ENCODE measurements at places on chromosomes 6 and 20.

- DNase-seq: no peak
These were observed 84.5 kb downstream of the ANKEF1 start for GRCh38 chr20:10119336-10119735.

GRCh38 chr6:13205106-13205505 is 123.2 kb downstream of the TBC1D7 start:
- DNase-seq: no peak

DNA sequence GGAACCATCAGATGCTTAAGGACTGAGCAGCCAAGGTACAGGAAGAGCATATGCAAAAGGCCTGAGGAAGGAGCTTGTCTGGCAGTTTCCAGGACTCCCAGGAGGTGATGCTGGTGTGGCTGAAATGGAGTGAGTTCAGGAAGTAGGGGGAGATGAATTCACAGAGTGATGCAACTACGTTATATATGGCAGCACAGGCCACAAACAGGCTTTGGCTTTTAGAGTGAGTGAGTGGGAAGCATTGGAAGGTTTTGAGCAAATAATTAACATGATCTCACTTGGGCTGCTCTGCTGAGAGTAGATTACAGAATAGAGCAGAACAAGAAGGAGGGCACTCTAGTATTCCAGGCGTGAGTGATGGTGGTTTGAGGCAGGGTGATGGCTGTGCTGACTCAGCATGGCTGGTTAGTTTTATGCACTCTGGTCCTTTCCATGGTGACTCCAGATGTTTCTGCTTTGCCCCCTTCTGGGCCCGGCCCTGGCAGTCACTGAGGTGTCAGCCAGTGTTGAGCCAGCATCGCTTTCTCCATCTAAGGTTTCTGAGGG is 6.5 kb downstream of the BTN2A2 start:
- DNase-seq: no peak

DNA sequence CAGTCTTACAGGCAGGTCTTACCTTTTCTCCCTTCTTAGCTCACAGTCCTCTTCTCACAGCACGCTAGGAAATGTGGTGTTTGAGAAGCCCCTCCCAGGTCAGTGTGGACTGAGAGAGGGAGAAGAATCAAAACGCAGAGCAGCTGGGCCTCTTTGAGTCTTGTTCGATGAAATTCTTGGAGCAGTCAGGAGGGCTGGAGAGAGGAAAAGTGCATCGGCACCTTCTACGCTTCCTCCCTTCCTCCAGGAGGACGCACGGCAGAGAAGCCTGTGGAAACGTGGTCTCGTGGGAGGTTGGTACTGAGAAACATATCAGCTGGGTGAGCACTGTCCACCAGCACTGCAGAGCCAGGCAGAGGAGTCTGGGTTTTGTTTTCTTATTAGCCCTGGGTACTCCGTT is 52.7 kb downstream of the TXLNB start:
- DNase-seq: no peak

GRCh38 chr6:51141080-51141479 is 322.4 kb downstream of the TFAP2B start:
- no peak for DNase-seq

DNA sequence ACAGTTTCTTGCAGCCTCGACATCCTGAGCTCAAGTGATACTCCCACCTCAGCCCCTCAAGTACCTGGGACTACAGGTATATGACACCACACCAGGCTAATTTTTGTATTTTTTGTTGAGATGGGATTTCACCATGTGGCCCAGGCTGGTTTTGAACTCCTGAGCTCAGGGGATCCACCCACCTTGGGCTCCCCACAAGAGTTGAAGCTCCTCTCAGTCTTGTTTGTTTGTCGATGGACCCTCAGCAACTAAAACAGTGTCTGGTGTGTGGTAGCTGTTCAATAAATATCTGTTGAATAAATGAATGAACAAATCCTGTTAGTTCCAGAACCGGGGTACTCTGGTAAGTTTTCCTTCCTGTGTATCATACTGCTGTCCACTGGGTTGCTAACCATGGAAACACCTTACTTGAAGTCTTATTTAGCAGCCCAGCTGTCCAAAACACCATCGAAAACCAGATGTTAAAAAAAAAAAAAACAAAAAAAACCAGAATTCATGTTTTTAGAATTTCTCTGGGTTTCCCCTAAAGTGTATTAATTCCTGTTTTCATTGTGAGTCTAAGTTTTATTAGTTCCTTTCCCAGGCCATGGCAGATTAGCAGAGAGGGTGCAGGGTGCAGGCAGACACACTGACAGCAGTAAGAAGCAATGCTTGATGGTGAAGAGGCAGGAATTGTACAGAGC is 7.8 kb upstream of the EZR start:
- DNase-seq: no peak

- DNase-seq: no peak
These were observed 382.5 kb downstream of the TAF4 start for GRCh38 chr20:61682996-61683681.

DNA sequence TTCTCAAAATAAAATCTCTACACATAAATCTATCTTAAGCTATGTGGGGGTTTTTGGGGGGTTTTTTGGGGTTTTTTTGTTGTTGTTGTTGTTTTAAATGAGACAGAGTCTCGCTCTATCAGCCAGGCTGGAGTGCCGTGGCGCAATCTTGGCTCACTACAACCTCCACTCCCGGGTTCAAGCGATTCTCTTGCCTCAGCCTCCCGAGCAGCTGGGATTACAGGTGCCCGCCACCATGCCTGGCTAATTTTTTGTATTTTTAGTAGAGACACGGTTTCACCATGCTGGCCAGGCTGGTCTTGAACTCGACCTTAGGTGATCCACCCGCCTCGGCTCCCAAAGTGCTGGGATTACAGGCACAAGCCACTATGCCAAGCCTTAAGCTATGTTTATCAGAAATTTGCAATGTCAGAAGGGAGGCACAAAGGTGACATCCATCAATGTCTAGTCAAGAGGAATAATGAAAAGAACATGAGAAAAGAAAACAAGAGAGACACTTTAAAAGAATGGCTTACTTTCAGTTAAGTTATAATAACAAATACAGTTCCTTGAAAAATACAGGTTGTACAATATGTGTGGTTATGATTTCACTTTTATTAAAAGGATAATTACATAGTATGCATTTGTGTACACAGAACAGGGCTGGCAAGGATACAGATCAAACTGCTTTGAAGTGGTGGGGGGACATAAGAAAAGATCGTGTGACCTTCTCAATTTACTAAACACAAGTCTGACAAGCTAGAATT is 28.6 kb downstream of the SLC23A2 start:
- no peak for DNase-seq

DNA sequence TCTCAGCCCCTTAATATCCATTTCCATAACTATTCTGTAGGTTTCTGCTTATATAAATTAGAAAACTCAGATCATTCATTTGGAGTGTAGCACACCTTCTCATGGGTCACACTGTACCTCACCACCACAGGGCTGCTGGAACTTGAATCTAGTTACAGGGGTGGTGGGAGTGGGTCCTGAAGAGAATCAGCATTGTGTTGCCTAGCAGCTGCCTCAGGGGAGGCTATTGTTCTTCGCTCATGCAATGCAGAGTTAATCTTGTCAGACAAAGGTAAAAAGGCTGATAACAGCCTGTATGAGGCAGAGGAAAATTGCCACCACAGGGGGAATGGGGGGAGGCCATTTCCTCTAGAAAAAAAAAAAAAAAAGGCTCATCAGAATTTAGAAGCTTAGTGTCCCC is 496.0 kb upstream of the ADGRB3 start:
- no peak for DNase-seq

DNA sequence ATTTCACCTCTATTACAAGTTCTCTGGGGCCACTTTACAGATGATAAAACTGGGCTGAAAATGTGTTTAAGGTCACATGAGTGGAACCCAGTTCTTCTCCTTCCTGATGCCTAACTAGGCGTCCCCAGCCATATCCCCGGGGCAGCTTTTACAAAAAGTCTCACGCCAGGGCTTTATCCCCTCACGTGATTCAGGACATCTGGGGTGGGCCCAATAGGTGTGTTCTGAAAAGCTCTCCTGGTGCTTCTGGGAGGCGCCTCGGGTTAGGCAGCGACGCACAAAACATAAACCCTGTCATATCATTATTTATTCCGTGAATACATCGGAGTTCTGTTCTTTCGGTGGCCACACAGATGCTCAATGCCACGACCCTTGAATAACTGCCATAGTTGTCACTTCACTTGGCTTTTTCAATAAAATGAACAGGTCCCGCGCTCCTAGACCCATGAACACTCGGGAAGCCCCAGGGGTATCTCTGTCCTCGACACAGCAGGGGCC is 32.1 kb downstream of the SF3B5 start:
- no peak for DNase-seq

DNA sequence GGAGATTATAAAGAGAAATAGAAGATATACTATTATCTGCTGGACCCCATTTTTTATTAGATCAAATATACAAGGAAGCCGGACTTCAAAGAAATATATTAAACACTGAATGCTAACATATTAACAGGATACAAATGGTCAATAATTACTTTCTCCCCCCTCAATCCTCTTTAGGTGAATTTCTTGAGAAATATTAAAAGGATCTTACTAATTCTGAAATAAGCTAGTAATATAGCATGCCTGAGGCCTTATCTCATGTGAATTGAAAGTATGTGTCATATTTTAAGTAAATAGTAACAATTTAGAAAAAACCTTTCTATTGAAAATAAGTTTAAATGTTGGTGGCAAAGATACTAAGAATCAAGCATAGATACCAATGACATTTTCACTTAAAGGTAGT is 954.7 kb upstream of the MAN1A1 start:
- no peak for DNase-seq

DNA sequence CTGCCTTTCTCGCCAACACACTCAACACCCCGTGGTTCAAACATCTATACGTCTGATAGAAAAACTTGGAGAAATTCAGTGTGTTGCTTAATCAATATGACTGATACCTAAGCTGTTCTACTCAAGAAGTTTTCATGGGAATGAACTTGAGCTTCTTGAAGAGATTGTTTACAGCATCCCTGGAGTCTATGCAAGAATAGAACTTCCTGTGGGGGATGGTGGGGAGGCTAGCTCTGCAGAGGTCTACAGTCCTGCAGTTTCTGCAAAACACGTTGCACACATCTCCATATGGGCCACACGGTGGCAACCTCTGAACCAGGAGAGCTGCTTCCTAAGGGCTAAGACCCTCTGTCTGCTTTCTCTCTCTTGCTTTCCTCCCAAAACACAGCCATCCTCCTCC is 32.7 kb upstream of the FANCE start:
- no peak for DNase-seq
